ENCODE measurements at places on chromosomes 5 and 9.

GRCh38 chr5:177509991-177510566 is 453 bp upstream of the DOK3 start:
- DNase-seq = no peak

DNA sequence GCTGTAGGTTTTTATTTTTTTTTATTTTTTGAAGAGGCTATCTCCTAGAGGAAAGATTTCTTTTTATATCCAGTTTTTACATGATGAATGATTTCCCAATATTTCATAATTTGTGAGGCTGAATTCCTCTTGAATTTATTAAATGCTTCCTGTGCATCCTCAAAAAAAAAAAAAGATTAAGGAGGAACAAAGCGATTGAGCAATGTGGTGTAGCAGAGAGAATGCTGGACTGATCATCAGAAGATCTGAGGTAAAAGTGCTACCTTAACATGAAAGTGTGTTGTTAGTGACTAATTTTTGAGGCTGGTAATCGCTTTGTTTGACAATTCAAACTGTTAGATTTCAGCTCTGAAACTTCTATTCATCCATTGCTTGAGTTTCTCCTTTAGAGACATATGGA is 125.1 kb downstream of the ESM1 start:
- no peak for DNase-seq

DNA sequence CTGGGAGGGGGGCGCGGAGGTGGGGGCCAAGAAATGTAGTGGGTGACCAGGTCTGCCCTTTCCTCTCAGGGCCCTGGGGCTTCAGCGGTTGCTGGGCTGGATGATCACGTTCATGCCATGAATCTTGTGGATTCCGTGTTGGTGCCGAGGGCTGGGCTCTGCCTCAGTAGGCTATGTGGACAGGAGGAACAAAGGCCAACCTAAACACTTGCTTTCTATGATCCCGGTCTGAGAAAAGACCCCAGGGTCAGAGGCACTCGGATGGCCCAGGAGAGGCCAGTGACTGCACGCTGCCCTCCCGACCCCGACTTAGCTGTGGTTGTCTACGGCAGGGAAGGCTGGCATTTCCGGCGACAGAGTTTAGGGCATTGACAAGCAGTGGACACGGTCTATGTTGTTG is 26.6 kb downstream of the PHF2 start:
- DNase-seq = no peak

- DNase-seq = peak; percentile 57
Measured at GRCh38 chr9:120985819-120986222, 59.2 kb upstream of the TRAF1 start.

DNA sequence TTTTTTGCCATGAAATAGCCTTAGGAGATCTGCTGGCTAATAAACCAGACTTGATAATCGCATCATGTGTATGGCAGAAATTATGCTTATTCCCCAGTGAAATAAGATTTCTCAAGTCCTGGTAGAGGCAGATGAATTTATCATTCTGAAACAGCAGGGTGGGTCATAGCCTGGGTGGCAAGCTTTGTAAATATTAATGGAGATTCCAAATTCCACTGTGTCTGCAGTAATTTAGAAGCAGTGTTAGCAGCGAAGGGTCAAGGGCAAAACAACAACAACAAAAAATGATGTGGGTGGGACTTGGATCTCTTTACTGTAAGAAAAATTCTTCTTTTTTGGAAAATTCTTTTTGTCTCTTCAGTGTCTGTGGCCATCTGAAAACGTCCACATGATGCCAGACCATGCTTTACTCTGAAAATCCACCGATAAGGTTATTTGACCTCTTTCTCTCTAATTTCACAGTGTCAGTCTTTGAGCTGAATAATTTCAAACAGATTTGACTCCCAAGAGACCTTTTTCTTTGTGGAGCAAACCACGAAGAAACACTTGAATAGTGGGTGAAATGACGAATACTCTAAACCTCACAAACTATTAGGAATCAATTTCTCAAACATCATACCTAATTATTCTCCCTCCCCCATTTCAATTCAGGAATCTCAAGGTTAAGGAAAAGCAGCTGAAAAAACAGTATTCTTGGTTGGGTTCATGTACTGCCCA is 106.0 kb upstream of the RPS23 start:
- no peak for DNase-seq

DNA sequence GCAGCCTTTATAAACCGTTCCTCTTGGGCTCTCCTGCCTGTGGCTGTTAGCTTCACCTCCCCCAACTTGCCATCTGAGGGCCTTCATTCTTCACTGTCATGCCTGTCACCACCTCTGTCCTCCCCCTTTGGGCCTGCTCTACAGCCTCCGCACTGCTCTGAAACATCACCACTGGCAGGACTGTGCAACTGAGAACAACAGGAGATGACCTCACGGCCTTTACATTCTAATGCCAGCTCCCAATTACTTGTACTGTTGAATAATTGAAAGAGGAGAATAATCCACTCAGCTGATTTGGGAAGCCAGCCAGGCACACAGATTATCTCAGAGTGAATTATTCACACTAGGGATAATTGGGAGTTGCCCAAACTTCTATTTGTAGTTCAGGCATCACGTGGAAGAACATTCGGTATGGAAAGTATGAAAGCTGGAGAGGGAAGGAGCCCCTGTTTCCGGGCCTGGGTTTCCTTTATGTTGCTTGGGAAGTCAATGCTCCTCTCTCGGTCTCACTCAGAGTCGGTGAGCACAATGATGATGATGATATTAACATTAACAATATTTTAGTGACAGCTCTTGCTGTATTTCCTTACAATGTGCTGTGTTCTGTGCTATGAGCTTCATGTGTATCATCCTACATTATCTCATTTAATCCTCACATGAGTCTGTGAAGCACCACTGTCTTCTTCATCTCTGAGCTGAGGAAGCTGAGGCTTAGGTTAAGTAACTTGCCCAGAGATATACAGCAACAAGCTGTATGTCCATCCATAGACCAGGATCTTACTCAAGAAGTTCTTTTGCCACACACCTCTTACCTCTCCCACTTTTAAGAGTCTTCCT is 99.3 kb upstream of the LRRTM2 start:
- DNase-seq = peak; percentile 48

GRCh38 chr9:88789785-88790184 is 201.5 kb upstream of the S1PR3 start:
- DNase-seq = peak; percentile 32

GRCh38 chr5:176844706-176845391 is 34.5 kb downstream of the UNC5A start:
- peak; percentile 64 for DNase-seq

DNA sequence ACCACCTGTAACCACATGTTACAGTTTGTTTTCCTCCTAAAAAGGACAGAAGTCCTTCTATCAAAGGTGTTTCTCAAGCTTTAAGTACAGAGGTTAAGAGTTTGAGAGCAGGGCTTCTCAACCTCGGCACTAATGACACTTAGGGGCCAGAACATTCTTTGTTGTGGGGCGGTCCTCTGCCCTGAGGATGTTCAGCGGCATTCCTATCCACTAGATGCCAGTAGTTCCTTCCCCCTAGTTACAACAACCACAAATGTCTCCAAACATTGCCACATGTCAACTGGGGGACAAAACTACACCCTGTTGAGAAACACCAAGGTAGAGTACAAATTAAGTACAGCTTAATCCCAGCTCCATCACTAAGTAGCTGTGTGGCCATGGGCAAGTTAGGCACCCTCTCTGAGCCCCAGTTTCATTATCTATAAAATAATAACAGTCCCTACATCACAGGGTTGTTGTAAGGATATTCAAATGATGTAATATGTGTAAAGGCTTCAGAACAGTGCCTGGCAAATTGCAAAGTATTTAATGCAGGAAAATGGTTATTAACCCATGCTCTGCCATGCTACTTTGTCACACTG is 44.6 kb downstream of the PIP5K1B start:
- no peak for DNase-seq
